ENCODE measurements at places on chromosomes 4 and X. TPM values are rescaled to one million over a fixed set of nuclear protein-coding genes. Genes with fewer than 3 reads are reported as not detected.

DNA sequence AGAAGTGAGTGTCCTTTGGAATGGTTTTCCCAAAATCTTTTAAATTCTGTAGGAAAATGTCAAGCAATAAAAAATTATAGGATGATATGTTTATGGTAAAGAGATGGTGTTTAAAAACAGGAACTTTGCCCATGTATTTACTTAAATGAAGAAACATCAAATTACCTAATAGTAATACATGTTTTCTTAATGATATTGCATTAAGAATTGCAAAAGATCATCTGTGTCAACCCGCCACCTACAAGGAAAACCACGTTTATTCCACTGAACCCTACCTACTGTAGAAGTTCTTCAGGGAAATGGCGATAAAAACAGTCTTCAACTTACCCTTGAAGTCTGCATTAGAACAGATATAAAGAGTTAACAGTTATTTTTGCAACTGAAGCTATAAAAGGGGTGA lies 67.2 kb upstream of the NDP start:
- DNase-seq: no peak

GRCh38 chr4:84529169-84529751 lies 30.2 kb upstream of the NKX6-1 start:
- DNase-seq: peak; percentile 22

- DNase-seq: peak; percentile 9
These were observed 601 bp downstream of the SMARCAD1 start for GRCh38 chr4:94208266-94208665.

DNA sequence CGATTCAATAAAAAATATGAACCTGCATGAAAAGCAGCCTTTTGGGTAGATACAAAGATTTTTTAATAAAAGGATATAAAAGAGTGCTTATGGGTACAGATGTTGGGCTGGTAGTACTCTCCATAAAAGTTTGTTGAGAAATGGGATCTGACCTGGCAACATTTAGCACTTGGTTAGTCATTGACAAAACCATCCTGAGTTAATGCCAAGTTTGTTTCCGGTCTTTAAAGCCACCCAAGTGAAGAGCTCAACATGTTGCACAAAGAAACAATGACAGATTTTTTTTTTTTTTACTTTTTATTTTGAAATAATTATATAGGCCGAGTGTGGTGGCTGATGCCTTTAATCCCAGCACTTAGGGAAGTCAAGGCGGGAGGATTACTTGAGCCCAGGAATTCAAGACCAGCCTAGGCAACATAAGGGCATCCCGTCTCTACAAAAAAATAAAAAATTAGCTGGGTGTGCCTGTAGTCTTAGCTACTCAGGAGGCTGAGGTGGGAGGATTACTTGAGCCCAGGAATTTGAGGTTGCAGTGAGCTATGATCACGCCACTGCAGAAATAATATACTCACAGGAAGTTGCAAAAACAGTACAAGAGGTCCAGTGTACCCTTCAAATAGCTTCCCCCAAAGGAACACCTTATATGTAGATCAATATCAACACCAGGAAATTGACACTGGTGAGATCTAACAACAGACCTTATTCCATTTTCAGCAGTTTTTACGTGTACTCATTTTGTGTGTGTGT lies 16.6 kb downstream of the CHST7 start:
- DNase-seq: no peak

DNA sequence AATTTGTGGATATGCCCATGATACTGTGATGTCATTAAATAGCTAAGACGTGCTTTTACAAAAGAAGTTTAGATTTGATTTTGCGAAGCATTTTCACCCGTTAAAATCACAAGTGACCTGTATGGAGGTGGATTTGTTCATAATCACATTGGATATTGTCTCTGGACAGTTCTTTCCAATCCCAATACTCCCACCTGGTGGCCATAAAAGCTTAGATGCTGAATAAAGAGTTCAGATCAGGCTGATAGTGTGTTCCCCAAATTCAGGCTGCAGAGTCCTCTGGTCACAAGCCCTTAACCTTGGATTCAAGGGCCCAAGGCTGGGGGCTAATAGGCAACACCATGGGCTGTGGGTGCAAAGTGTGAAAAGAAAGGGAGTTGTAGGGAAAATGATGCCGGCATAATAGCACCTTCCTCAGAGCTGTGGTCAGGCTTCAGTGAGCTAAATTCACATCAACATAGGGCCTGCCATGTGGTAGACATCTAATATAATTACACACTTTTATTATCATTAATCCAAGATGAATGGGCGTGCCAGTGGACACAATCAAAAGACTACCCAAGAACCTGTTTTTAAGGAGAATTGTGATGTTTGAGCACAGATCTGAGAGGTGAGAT lies 28.1 kb downstream of the SMIM43 start:
- peak; percentile 73 for DNase-seq

DNA sequence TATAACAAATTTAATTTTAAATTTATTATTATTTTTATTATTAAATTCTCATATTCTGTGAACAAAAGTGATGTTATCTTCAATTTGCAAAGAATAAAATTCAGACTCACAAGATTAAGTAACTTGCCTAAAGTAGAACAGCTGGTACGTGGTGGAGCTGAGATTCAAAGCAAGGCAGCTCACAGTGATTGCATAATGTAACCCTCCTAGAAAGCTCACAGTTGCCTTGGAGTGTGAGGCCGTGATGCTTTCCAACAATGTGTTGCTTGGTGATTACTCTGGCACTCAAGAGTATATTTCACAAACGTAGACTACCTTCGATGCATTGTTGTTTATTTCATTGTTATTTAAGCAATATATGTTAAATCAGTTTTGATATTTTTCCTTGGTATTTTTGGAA lies 1039.2 kb upstream of the PABPC4L start:
- peak; percentile 45 for DNase-seq

GRCh38 chrX:69144838-69145680 lies 20.2 kb downstream of the PJA1 start:
- no peak for DNase-seq

- DNase-seq: no peak
These were observed 42.4 kb upstream of the FGF2 start for GRCh38 chr4:122784261-122784660.

DNA sequence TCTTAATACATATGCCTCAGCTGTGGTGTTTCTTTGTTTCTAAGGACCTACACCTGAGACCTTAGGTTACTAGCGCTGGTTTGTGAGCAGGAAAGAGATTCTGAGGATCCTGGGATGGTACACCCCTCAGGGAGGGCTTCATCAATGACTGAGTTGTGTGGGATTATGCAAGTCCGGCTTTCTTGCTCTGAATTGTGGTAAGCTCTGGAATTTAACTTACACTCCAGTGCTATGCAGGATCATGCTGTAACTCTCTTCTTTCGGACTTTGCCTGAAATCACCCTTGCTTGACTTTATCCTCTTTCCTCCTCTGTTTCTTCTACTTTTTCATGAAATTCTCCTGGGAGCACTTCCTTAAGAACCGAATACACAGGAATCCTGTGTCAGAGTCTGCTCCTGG lies 431.5 kb upstream of the BOD1L1 start:
- DNase-seq: peak; percentile 5

GRCh38 chrX:95675011-95675410 lies 1009.6 kb upstream of the DIAPH2 start:
- DNase-seq: no peak

DNA sequence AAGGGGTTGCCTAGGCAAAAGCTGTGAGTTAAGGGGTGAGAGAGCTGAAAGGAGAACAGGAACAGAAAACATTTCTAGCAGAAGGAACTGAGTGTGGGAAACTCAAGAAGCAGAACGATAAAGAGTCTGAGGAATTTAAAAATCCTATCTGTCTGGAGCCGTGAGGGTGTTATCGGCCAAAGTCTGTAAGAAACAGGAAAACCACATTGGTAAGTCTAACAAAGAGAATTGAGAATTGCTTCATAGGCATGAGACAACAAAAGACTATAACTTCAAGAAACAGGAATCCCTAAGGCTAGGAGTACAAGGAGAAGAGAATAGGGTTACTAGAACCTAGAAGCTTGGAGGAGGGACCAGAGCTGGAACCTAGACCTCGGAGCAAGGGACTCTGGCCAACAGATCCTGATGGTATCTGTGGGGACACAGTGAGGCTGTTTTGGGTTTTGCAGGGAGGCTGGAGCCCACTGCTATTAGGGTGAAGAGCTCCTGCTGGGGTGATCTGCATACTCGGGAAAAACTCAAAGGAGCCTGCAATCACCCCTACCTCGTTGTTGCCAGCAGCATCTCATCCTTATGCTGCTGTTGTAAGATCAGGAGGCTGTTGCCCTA lies 175.6 kb downstream of the FBXO8 start:
- DNase-seq: peak; percentile 41

DNA sequence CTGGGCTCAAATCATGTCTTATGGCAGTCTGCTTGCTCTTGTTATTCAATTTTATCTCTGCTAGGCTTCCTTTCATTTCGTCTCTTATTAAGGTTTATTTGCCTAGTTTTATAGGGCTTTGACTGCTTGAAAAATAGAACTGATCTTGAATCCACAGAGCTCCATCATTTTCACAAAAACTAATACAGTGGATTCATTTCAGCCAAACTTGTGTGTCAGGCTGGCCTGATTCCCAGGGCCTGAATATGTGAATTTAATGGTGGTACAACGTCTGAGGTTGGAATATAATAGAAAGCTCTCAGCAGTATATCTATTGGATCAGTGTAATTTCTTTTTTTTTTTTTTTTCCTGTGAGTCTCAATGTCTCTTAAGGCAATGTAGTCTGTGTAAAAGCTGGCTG lies 123.3 kb downstream of the POU4F2 start:
- DNase-seq: no peak

DNA sequence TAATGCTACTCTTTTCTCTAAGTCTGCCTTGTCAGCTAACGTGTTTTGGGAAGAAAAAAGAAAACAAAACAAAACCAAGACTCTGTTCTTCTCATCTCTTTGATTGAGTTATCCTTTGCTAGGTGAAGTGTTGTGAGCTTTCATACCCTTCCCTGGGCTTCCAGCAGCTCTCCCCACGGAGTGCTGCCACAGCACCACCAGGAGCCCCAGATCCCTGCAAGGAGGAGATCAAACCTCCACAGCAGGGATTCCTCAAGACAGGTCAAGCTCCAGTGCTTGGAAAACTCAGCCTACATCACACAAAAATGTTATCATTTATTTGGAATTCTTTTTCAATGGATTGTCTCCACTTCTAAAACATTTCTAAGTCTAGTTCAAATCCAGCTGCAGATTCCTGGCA lies 1981.9 kb upstream of the TENM3 start:
- no peak for DNase-seq

Gene ZMAT1
- 0.43 TPM for total RNA-seq

Gene PPP2R2C
- not detected for total RNA-seq

Gene HS6ST2
- not detected for total RNA-seq

Gene MAGEA8
- not detected for total RNA-seq

Gene ETDC
- not detected for total RNA-seq

Gene REPS2
- total RNA-seq: 0.43 TPM

Data from fibroblast of villous mesenchyme (primary cell).